ENCODE measurements at places on chromosomes 3 and 15.

DNA sequence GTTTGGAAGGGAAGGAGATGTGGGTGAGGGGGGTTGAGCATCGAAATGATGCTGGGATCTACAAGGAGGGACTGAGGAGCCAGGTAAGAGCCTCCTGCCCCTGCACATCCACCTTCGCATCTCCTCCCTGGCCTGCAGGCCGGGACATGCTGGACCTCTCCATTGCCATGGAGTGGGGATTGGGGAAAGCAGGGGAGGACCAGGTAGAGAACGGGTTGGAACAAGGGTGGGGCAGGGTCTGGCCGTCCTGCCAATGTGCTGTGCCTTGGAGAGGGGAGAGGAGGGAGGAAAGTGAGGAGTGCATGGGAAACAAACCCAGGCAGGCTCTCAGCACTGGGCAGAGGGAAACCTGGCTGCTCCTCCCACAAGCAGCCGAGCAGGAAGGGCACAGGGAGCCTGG, 10.6 kb downstream of the PLA2G4B start:
- H3K4me3 ChIP-seq, result no peak overlapping the region
- H3K27ac ChIP-seq, result no peak overlapping the region
- DNase-seq, result no peak
- H3K27me3 ChIP-seq, result no peaks in the 10 kb centered on the region

DNA sequence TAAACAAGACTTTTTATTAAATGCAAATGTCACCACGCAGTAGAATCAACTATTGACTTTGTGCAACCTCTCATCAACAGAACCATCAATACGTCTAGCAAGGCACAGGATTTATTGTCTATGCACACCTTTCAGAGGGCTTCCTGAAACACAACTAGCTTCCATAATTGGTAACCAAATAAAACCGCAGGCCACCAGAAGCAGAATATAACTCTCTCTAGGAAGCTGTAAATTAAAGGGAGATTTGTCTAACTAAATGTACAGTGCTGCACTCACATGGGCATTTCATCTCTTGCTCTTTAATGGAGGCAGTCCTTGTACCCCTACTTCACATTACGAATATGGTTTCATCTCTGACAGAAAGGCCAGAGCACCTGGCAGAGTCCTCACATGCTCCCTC, 93.0 kb downstream of the FHIT start:
- no peak overlapping the region for H3K27ac ChIP-seq
- DNase-seq, result no peak
- H3K4me3 ChIP-seq, result no peak overlapping the region
- H3K36me3 ChIP-seq, result no peaks in the 10 kb centered on the region
- H3K27me3 ChIP-seq, result no peaks in the 10 kb centered on the region
- no peaks in the 10 kb centered on the region for H3K4me1 ChIP-seq

DNA sequence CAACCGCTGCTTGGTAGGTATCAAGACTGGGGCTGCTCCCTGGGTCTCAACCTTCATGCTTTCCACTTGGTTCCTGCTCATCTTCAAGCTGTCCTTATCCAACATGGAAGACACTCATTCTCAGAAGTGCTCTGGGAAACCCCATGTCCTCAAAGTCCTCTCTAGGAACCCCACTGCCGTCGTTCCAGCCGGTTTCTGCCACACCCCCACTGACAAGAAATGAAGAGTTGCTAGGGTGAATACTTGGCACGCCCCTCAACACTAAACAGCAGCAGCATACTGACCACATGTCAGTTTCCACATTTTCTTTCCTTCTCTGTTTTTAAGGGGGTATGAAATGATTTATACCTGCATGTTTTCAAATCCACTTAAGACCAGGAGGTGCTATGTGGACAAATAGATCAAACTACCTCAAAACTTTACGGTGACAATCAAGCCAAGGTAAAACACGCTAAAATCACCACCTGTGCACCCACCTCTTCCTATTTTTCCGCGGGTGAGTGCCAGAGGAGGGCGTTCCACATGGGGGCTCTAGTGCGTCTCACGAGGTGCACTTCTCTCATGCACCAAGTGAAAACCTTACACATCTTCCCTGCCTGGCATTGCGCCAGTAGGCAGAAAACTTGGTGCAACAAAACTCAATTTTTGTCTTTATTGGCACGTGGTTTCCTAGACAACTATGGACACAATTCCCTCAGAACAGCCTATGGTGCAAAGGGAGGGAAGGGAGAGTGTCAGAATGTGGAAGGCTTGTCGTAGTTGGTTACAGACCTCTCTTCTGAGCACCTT, 125.1 kb downstream of the TJP1 start:
- H3K27me3 ChIP-seq, result no peaks in the 10 kb centered on the region
- no peak for DNase-seq
- H3K4me3 ChIP-seq, result no peak overlapping the region
- no peaks in the 10 kb centered on the region for H3K4me1 ChIP-seq
- no peaks in the 10 kb centered on the region for H3K36me3 ChIP-seq
- no peak overlapping the region for H3K27ac ChIP-seq

DNA sequence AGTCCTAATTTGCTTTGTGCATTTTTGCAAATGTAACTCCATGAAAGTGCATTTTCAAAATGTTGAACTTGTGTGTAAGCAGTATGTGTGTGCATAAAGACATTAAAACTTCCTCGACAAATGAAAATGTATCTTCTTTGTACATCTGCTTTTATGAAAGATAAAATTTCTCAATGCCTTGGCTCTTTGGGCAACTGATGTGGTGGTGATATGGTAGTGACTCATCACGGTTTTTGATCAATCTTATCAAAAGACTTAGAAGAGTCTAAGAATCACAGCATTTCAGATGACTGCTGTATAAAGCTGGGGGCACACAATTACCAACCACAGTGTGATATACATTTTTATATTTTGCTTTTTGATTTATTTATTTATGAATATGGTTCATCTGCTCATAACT, 5.4 kb upstream of the MASP1 start:
- no peaks in the 10 kb centered on the region for H3K36me3 ChIP-seq
- H3K27ac ChIP-seq, result no peak overlapping the region
- no peak for DNase-seq
- no peak overlapping the region for H3K4me3 ChIP-seq
- no peaks in the 10 kb centered on the region for H3K4me1 ChIP-seq

DNA sequence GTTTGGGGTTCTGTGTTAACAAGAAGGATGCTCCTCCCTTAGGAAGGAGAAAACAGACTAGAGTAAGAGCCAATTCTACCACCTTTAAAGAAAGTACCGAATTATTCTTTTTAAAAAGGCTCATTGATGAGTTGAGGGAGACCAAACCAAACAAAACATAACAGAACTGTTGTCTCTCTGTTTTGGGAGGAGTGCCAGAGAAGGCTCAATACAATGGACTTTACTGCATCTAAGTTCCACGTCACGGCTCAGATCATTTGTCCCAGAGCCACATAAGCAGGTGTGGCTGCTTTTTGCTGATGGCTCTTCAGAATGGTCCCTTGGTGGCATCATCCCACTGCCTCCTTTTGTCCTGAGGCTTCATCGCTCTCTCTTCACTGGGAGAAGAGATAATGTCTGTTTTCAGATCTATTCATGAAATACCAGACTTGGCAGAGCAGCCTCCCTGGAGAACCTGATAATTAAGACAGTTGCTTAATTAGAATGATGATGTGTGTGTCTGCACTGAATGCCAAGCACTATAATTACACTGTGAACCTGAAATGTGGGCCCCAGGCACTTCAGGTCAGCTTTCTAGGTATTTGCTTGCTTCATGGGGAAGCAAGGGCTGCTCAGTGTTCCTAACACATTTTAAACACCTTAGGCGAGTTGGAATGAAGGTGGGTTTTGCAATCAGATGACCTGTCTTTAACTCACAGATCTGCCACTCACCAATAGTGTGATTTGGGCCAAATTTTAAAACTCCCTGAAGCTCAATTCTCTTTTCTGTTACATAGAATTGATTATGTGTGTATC, 335.2 kb upstream of the MCTP2 start:
- no peaks in the 10 kb centered on the region for H3K4me1 ChIP-seq
- H3K4me3 ChIP-seq, result no peak overlapping the region
- H3K27ac ChIP-seq, result no peak overlapping the region

GRCh38 chr3:33278163-33278562, 921 bp downstream of the FBXL2 start:
- H3K4me1 ChIP-seq, result 0 out of 2 replicates have a peak, but pooled peaks cover 7% of the 10 kb centered on the region
- H3K36me3 ChIP-seq, result no peaks in the 10 kb centered on the region
- peak overlapping the region; percentile 60 for H3K4me3 ChIP-seq
- H3K27me3 ChIP-seq, result no peaks in the 10 kb centered on the region

DNA sequence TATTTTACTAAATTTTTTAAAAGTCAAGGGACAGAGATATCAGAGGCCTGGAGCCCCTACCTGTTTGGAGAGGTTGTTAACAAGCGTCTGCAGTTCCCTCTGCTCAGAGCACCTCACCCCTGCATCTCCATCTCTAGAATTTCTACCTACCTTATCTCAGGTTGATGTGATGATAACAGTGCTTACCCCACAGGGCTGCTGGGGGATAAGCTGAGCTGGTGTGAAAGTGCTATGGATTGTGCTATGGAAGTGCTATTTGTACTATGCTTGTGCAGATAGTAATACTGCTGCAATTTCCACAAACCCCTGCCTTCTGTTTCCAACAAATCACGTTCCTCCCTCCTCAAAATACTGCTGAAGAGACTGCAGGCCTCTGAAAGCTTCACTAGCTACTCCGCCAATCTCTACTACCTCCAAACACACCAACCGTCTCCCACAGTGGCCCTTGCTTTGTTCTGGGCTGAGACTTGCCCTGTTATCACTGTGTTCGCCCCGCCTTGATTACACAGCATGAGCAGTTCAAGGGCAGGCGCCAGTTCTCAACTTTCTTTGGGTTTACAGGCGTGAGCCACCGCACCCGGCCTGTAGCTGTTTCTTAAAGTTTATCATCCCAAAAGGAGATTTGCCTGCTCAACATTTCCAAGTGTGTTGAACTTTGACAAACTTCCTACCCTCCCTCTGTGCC, 28.4 kb upstream of the PARL start:
- no peaks in the 10 kb centered on the region for H3K27me3 ChIP-seq
- no peaks in the 10 kb centered on the region for H3K4me1 ChIP-seq
- no peak for DNase-seq
- H3K36me3 ChIP-seq, result no peaks in the 10 kb centered on the region

DNA sequence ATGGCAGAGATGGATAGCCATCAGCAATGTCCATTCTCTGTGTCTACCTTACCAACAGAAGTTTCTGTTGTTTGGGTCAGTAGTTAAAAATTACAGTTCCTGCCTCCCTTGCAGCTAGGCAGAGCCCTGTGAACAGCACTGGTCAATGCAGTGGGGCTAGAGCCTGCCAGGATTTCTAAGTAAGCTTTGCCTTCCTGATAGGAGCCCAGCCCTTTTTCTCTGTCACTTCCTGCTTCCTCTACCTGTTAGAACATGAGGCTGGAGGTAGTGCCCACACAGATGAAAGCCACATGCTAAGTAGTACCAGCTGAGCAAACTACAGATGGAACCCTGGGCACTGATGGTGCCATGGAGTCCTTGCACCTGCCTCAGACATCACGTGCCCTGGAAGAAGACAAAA, 45.0 kb downstream of the MGLL start:
- no peak for DNase-seq
- H3K36me3 ChIP-seq, result no peaks in the 10 kb centered on the region
- H3K27ac ChIP-seq, result no peak overlapping the region
- no peak overlapping the region for H3K4me3 ChIP-seq
- no peaks in the 10 kb centered on the region for H3K27me3 ChIP-seq
- 0 out of 2 replicates have a peak, but pooled peaks cover 4% of the 10 kb centered on the region for H3K4me1 ChIP-seq

DNA sequence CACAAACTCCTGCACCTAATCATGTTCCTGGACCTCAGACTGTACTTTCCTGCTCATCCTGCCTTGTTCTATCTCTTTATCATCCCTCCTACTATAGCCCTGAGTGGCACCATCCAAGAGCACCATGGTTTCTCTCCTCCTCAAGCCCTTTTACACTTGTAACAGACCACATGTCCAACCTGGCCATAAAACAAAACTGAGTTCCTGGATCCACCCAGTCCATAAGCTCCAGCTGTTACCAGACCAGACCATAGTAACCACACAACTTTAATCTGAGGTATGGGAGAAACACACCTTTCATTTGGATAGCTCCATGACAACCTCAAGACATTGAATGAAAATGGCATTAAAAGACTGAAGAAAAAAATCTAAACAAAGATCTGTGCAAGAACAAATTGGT, 9.1 kb downstream of the TM4SF18 start:
- DNase-seq, result no peak
- H3K4me1 ChIP-seq, result no peaks in the 10 kb centered on the region
- H3K4me3 ChIP-seq, result no peak overlapping the region
- no peaks in the 10 kb centered on the region for H3K27me3 ChIP-seq
- H3K27ac ChIP-seq, result no peak overlapping the region

DNA sequence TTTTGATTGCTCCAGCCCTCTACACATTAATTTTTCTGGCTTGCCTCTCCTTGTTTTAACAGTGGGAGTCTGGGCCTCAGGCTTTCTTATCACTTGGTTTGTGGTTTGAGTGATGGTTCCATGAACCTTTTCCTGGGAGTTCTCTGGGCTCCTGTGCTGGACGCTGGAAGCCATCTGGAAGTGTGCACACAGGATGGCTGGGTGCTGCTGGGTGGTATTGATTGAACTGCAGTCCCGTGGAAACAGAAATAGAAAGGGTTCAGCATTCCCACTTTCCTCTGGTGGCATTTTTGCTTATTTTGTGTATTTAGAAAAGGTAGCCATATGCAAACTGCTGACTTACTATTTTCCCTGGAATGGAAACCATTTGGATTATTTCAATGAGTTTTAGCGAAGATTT, 25.6 kb downstream of the MITF start:
- peak overlapping the region; percentile 44 for H3K4me3 ChIP-seq
- H3K27me3 ChIP-seq, result no peaks in the 10 kb centered on the region
- H3K4me1 ChIP-seq, result peaks cover 32% of the 10 kb centered on the region

- H3K36me3 ChIP-seq, result no peaks in the 10 kb centered on the region
- no peak for DNase-seq
- H3K27ac ChIP-seq, result no peak overlapping the region
- H3K4me3 ChIP-seq, result no peak overlapping the region
- H3K27me3 ChIP-seq, result no peaks in the 10 kb centered on the region
Measured at GRCh38 chr3:158205994-158206393, 96.1 kb downstream of the RSRC1 start.

GRCh38 chr3:81433675-81434074, 327.8 kb downstream of the GBE1 start:
- no peaks in the 10 kb centered on the region for H3K27me3 ChIP-seq
- H3K4me1 ChIP-seq, result no peaks in the 10 kb centered on the region
- DNase-seq, result no peak
- H3K36me3 ChIP-seq, result no peaks in the 10 kb centered on the region
- no peak overlapping the region for H3K27ac ChIP-seq

GRCh38 chr15:63077952-63078351, 35.4 kb downstream of the TPM1 start:
- H3K4me1 ChIP-seq, result no peaks in the 10 kb centered on the region
- no peak for DNase-seq
- no peaks in the 10 kb centered on the region for H3K36me3 ChIP-seq
- H3K27me3 ChIP-seq, result no peaks in the 10 kb centered on the region
- H3K27ac ChIP-seq, result no peak overlapping the region
- no peak overlapping the region for H3K4me3 ChIP-seq

- H3K27me3 ChIP-seq, result peaks cover 23% of the 10 kb centered on the region
- no peak overlapping the region for H3K27ac ChIP-seq
- DNase-seq, result no peak
- peaks cover 7% of the 10 kb centered on the region for H3K4me1 ChIP-seq
- no peaks in the 10 kb centered on the region for H3K36me3 ChIP-seq
- no peak overlapping the region for H3K4me3 ChIP-seq
Measured at GRCh38 chr15:77646104-77646694, 13.5 kb upstream of the LINGO1 start.

All from MM.1S (cell line).